Activated B cell treated with CpG ODN at 0.5 μM for 24 hours (primary cell): ENCODE measurements at places on chromosomes 3 and 15.

GRCh38 chr3:65729973-65730372 lies 308.7 kb downstream of the MAGI1 start:
- DNase-seq: no peak

DNA sequence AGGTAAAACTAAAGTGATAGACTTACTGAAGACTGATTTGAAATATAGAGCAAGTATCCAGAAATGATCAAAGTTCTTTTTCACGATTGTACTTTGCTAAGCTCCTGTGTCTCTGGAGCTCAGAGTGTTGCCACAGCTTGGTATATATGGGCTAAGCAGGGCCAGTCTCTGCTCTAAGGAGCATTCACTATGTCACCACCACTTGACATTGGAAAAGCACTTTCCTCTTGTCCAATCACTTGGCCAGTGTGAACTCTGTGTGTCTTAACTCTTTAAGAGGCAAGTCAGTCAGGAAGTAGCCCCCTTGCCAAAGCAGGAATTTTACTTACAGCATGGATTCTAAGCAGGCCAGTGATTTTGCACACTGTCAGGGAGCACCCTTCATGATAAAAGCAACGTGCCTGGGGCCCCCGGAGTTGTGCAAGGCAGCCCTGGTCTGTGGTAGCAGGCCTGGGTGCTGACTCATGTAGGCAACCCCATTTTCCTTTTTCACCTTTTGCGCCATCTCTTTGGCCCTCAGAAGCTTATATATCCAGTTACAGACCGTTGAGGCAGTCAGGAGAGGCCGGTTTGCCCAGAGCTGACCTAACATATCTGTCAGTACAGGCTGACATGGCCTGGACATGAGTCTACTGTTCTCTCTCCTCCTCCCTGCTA lies 73.0 kb downstream of the HCN4 start:
- no peak for DNase-seq

GRCh38 chr3:133515127-133515526 lies 58.4 kb upstream of the CDV3 start:
- DNase-seq: no peak

- DNase-seq: no peak
These were observed 306.6 kb upstream of the KCNH8 start for GRCh38 chr3:18841422-18842343.

- no peak for DNase-seq
These were observed 38.1 kb upstream of the IGDCC4 start for GRCh38 chr15:65460741-65461347.

DNA sequence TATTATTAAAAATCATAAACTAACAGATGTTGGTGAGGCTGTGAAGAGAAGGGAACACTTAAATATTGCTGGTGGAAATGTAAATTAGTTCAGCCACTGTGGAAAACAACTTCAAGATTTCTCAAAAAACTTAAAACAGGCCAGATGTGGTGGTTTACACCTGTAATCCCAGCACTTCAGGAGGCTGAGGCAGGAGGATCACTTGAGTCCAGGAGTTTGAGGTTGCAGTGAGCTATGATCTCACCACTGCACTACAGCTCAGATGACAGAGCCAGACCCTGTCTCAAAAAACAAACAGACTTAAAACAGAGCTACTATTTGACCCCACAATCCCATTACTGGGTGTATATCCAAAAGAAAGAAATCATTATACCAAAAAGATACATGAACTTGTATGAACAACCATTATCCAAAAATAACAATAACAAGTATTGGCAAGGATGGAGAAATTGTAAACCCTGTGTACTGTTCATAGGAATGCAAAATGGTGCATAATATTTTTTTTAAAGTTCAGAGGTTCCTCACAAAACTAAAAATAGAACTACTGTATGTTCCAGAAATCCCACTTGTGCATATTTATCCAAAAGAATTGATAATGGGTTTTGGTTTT lies 25.5 kb downstream of the ZNF148 start:
- no peak for DNase-seq

DNA sequence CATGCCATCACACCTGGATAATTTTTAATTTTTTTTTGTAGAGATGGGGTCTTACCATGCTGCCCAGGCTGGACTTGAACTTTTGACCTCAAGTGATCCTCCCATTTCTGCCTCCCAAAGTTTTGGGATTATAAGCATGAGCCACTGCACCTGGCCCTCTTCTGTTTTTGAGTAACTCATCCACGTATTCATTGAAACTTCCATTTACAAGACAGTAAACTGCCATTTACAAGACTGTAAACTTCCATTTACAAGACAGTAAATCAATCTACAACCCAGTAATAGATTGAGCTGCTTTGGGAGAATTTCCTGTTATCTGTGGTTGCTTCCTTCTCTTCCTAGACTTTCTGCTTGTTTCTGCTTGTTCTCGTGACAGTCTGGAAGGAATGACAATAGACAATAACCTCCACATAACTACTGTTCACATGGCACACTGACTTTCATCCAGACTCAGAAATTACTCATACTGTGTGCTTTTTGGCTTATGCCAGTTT lies 114.7 kb upstream of the CCNL1 start:
- no peak for DNase-seq

- DNase-seq: no peak
These were observed 160.9 kb upstream of the SGO1 start for GRCh38 chr3:20346916-20347315.

DNA sequence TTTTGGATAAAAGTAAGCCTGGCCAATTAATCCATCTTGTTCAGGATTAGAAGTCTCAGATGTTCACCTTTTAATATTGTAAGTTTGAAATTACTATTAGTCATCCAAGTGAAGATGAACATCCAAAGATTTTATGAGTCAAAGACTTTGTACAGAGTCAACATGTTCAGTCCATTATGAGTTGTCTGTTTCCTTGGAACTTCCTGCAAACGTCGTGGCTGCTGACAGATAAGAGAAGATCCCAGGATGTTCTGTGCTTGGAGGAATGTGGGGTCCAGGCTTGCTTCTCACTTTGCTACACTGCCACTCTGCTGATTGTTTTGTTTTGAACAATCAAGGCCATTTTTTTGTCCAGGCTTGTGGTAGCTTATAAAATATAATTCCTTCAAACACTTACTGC lies 74.3 kb upstream of the SLCO2A1 start:
- no peak for DNase-seq
